ENCODE measurements at places on chromosomes 12 and 14.

DNA sequence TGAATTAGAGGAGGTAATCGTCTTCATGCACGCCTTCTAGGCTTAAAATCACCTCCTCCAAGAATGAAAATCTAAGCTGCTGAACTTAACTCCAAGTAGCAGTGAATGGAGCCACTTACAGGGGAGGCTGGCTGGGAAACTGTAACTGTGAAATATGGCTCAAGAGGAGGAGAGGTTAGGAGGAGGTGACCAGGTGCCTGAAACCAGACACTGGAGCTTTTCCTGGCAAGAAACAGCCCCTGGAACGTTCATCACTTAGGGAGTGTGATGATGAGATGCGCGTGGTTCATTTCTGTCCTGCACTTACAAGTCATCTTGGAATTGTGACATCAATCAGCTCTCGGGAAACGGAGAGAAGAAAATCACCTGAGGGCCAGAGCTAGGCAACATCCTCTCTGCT lies 62.3 kb upstream of the TMEM132C start:
- no peak for DNase-seq

- no peak for DNase-seq
These were observed 625.5 kb downstream of the DIO2 start for GRCh38 chr14:79585845-79586244.

GRCh38 chr14:100297320-100298300 lies 8.6 kb downstream of the SLC25A29 start:
- DNase-seq: no peak

- DNase-seq: no peak
These were observed 1022.9 kb downstream of the SLC6A15 start for GRCh38 chr12:83889745-83890144.

- DNase-seq: no peak
These were observed 106.0 kb upstream of the TMTC1 start for GRCh38 chr12:29889737-29890136.

DNA sequence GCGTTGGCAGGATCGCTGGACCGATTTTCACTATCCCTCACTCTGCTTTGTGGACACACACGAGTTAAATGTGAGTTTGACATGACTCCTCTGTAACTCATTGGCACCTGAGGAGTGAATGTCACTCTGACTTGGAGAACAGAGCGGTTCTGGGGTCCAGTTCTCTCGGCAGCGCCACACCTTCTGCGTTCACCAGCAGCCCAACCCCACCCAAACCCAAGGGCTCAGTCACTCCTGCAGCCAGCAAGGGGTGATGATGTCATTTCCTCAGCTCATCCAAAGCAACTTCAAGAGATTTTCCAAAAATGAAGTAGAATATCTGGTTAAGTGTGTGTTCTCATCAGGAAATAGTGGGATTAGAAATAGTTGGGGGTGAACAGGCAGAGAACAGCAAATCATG lies 36.3 kb downstream of the ADGRD1 start:
- DNase-seq: no peak

DNA sequence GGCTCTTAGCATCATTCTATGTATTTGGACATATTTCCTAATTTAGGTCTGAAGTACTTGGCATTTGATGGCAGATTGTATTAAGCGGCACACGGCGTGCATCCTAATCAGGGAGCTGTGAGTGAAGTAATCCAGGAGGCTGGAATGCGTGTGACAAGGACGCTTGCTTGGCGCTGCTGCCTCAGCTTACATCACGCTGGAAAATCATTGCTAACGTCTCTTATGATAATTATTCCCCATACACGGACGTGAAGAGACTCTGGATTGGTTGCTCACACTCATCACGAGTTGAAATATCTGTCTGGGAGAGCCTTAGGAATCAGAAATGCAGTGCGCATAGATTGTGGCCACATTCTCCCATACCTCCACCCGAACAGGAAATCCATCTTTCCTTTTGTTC lies 85.3 kb downstream of the FBXW8 start:
- no peak for DNase-seq

- no peak for DNase-seq
These were observed 744 bp downstream of the STYX start for GRCh38 chr14:52730709-52731111.

- DNase-seq: peak; percentile 34
These were observed 212.0 kb downstream of the PTPRO start for GRCh38 chr12:15534322-15534721.

DNA sequence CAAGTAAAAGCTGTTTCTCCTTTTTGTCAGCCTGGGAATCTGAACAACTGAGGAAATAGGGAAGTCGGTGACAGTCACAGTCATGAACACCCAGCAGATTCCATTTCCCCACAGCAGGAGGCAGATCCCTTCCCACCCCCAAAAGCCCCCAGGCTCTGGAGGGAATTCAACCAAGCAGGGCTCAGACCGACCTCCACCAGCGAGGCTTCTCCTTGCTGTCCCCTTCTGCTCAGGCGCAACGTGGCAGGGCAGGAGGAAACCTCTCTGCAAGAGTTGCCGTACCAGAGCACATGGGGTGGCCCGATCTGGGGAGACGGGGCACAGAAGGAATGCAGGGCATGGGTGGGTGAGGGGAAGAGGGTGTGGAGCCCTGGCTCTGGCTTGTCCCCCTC lies 319 bp downstream of the GALNT6 start:
- peak; percentile 20 for DNase-seq

- no peak for DNase-seq
These were observed 176.7 kb upstream of the NOS1 start for GRCh38 chr12:117538032-117538690.

- DNase-seq: no peak
These were observed 28.1 kb downstream of the TMEM116 start for GRCh38 chr12:111984820-111985219.

GRCh38 chr12:113221997-113222729 lies 899 bp downstream of the TPCN1 start:
- peak; percentile 17 for DNase-seq

- no peak for DNase-seq
These were observed 15.1 kb downstream of the FICD start for GRCh38 chr12:108530161-108530560.

DNA sequence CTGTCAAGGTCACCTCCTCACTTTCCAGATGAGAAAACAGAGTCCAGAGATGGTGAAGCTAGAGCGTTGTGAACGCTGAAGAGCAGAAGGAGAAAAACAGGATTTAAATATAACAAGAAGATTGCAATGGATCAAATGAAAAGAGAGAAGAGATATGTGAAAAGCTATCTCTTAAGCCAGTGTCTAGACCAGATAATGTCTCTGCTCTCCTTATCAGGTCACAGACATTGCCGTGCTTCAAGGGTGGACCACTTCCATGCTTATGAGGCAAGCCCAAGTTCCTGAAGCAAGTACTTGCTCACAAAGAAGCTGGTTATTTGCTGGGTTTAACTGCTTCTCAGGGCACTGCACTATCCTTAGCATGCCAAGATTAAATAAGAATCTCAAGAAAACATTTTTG lies 31.6 kb upstream of the FRS2 start:
- no peak for DNase-seq

DNA sequence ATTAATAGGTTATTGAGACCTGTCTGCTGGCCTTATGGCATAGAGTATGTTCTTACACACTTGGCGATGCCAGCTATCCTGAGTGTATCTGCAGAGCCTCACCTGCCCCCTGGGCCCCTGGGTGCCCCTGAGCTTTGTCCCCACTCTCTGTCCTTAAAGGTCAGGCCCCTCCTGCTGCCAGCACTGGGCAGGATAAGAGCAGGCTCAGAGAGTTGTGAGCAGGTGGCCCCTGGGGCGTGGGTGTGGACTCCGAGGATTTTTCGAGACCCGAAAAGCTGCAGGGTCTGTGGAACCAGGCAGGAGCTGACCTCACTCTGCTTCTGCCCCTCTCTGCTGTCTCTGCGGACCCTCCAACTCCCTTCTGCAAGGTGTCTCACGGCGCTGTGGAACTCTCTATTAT lies 8.2 kb downstream of the HIP1R start:
- DNase-seq: no peak

DNA sequence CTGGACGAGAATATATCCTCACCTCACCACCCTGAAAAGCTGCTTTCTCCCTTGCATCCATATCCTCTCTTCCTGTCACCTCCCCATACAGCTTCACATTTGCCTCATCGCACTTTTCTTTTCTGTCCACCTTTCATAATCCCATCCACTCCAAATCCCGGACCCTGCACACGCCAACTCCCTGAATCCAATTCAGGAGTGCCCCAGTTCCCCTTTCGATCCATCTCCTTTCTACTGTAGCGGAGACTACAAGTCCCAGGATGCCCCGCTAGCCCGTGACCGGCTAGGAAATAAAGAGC lies 2.5 kb downstream of the TMEM253 start:
- no peak for DNase-seq

- DNase-seq: no peak
These were observed 599.4 kb upstream of the MDGA2 start for GRCh38 chr14:48274826-48275225.

DNA sequence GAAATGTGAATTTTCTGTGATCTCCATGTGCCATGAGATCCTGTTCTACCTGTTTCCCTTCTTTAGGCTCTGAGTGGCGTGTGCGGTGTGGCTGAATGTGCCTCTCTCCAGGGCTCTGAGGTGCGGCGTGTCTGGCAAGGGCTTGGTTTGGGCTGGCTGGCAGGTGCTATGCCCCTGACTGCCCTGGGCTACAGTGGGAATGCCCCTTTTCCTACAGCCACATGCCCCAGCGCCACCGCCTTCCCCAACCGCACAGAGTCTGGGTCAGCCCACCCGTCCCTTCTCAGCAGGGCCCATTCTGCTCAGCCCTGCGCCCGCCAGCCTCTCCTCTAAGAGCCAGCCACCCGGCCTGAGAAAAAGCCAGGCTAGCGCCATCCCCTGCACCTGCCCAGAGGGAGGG lies 24.7 kb downstream of the BTBD6 start:
- DNase-seq: no peak

DNA sequence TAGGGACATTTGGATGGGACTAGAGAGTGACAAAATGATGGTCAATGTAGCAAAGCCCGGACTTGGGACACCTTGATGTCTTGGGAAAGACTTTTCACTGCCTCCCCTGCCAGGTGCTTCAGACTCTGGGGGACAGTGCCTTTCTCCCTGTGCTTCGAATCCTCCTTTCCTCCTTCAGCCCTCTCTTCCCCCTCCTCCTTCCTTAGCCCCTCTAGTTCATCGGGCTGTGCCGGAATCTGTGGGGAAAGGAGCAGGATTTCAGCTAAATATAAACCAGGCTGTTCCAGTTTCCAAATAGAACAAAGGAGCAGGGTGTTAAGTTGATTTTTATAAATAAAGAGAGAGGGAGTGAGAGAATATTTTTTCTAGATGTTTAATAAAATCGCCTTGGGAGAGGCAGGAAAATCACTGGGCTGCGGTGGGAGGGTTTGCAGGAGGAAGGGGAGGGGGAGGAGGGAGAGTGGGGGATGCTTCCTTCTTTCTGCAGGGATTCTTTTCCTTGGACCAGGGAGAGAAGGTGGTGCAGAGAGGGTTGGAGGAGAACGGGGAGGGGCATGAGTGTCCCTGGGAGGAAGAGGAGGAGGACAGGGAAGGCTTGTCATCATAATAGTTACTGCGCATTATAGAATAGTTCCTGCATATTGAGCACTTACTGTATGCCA lies 21.3 kb upstream of the CABP1 start:
- DNase-seq: no peak

GRCh38 chr12:19387161-19387560 lies 52.1 kb upstream of the AEBP2 start:
- no peak for DNase-seq

DNA sequence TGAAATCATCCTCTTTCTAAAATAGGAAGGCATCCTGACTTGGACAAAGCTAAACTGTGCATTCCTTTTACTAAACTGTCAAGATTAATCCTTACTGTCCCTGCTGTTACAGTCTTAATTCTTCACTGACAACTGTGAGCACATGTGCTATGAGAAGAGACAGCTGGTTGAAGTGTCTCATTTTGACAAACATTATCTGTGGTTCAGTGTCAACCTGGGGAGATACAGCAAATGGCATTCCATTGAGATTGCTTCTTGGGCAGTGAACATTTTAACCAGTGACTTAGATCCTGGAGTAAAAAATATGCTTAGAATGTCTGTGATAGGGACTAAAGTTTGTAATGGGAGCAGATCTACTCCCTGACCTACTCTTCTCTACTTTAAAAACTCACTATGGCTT lies 552.6 kb upstream of the ATP2B1 start:
- no peak for DNase-seq

GRCh38 chr14:68131907-68132306 lies 312.3 kb downstream of the RAD51B start:
- DNase-seq: no peak

DNA sequence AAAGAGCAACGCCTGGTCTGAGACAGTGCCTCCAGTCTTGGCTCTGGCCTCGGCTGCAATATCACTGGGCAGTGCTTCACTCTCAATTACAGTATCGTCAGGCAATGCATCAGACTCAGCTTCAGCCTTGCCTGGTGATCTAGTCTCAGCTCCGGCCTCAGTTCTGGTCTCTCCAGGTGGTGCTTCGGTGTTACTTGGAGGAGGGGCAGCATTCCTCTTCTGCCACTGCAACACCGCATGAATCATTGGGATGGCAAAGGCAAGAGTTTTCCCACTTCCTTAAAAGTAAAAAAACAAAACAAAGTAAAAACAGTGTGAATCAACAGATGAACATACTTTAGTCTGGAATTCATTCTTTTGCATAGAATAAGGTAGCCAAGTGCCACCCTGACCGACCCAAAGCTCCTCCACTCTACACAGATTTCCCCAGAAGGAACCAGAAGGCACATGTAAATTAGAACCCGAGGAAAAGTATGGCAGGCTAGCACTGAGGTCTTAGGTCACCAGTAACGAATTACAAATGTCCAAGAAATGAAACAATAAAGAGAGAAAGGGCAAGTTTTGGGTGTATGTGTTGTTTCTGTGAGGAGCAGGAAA lies 18.6 kb downstream of the DDX24 start:
- DNase-seq: no peak

- DNase-seq: no peak
These were observed 23.8 kb downstream of the ANO2 start for GRCh38 chr12:5921027-5921909.

GRCh38 chr12:113287899-113288282 lies 47.0 kb downstream of the SLC8B1 start:
- no peak for DNase-seq

- DNase-seq: no peak
These were observed 15.2 kb downstream of the SLC8A3 start for GRCh38 chr14:70173569-70173968.

GRCh38 chr12:27282754-27283153 lies 38.7 kb downstream of the STK38L start:
- DNase-seq: no peak

DNA sequence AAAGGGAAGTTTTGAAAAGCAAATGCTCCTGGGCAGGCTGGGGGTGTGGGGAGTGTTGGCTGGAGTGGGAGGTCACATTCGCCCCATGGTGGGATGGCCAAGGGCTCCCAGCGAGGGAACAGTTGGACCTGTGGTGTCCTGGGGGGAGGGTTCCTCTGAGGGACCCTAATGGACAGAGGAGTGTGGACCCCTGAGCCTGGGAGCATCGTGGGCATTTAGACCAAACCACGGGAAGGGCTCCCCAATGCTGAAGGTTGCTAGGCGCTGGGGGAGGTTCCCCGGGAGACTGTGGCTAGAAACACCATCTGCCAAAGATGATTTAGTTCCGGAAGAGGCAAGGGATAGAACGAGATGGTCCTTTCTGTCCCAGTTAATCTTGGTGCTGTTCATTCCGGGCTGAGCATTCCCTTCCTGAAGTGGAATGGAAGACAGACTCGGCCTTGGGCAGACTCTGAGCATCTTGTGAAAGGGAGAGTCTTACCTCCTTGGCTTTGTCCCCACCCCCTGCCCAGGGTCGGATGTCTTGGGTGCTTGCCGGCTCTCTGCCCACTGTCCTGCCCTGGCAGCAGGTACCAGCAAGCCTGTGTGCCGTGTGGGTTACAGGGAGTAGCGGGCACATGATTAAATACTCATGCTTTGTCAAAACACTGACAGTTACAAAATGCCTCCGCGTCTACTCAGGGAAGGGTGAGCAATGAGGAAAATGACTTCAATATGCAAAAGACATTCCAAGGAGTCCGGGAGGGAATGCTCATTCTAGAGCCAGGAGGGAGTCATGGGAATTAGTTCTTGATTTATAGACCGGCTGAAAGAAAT lies 215.9 kb downstream of the CACNA1C start:
- no peak for DNase-seq

Measured in CD4-positive, alpha-beta memory T cell (primary cell).